ENCODE measurements at places on chromosomes 11 and 22. TPM values are rescaled to one million over a fixed set of nuclear protein-coding genes. Genes with fewer than 3 reads are reported as not detected.

DNA sequence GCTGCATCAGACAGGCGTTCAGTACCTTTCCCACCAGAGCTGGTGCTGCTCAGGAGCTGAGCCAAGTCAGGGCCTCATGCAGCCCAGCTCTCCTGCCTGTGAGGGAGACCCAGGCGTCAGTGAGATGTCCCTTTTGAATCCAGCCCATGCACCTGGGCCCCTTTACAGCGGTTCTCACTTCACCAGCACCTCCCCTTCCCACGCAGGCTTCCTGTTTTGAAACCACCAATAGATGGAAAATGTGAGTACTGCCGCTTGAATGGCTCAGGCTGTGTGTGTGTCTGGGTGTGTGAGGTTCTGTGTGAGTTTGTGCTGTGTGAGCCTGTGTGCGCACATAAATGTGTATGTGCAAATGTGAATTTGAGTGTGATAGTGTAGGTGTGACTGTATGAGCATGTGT, 88.4 kb downstream of the UBASH3B start:
- no peak for DNase-seq

The CADM1 gene
- total RNA-seq, result 21.3 TPM

- DNase-seq, result no peak
Measured at GRCh38 chr11:34916843-34917770, 689 bp downstream of the PDHX start.

GRCh38 chr11:64684357-64684756, 38.6 kb downstream of the NRXN2 start:
- no peak for DNase-seq

- DNase-seq, result no peak
Measured at GRCh38 chr11:66663741-66664296, 13.9 kb downstream of the RBM4B start.

The FGF19 gene
- total RNA-seq, result not detected

DNA sequence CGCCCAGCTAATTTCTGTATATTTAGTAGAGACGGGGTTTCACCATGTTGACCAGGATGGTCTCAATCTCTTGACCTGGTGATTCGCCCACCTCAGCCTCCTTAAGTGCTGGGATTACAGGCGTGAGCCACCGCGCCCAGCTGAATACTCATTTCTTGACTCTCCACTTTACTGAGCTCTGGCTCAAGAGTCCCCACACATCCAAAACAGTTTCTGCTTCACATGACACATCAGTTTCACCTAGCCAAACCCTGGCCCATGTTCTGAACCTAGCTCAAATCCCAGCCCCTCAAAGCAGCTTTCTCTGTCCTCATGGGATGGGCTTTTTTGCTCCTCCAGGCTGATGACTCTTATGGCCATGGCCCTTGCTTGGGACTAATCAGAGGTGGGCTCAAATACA, 9.8 kb downstream of the HYOU1 start:
- no peak for DNase-seq

DNA sequence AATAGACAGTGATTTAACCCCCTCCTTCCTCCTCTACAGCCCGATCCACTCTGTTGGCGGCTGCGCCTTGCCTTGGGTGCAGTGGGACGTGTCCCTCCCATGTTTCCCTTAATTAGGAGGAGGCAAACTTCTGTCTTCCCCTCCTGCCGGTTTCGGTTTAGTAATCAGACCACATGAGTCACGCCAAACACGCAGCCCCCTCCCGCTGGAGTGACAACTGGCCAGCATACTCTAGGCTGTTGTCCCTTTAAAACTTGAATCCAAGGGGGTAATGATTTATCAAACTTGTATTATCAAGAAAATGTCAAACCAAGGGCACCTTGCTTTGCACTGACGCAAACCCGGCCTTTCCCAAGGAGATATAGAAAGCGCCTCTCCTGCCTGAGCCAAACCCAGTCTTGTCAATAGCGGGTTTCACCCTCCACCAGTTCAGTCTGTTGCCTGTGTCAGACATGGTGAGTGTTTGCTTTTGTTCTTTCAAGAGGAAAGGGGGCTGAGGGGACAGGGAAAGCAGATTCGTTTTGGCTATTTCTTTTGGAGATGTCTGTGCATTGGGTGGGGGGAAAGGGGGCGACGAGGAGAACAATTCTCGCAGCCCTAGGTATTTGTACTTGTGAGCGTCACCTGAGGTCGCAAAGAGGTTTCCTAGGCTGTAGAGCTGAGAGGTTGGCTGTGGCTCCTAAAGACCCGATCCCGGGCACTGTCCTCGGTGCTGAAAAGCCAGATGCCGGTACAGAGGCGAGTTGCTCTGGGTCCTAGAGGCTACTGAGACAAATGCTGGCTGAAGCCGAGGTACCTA, at the start of gene SLC6A5:
Gene SLC6A5, plus strand, starts transcription at position 388 of the 799 bp plus-strand sequence. Its CDS starts 65 bp downstream, at position 453.
- no peak for DNase-seq

DNA sequence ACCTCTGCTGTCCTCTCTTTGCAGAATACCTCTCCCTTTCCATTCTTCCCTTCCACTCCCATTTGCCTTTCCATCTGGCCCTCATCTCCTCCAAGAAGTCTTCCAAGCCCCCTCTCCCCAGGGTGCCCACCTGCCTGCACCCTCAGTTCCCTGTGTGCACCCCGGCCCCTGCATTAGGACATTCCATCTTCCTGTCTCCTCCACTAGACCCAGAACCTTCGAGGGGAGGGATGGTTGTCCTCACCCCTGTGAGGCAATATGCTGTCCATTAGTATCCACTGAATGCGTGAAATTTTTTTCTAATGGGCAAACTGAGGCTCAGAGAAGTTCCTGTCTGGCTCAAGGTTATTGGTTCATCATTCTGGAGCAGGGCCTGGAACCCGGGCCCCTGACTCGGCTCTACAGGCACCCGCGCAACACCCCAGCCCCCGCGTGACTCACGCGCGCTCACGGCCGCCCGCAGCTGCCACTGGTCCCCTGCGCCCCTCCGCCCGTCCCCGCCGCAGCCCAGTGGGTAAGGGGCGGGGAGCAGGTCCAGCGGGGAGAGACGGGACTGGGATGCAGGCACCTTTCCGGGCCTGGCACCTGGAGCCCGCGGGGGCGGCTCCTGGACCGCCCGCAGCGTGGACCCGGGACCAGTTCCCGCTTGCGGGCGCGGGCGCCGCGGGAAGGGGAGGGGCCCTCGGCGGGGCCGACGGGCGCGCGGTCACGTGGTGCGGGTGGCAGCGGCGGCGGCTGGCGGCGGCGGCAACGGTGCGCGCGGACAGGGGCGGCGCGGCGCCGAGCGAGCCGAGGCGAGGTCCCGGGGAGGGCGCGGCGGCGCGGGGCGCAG, 7.0 kb downstream of the SEPTIN3 start:
- DNase-seq, result no peak

DNA sequence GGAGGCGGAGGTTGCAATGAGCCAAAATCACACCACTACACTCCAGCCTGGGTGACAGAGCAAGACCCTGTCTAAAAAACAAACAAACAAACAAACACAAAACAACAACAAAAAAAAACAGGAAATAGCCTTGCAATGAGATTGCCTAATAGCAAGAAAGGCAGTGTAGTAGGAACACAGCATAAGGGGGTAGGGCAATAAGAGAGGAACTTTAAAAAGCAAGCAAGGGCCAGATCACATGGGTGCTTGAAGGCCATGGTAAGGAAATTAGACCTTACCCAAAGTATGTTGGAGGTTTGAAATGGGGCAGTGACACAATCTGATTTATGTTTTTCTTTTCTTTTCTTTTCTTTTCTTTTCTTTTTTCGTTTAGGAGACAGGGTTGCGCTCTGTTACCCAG, 34.7 kb upstream of the NRIP3 start:
- no peak for DNase-seq

DNA sequence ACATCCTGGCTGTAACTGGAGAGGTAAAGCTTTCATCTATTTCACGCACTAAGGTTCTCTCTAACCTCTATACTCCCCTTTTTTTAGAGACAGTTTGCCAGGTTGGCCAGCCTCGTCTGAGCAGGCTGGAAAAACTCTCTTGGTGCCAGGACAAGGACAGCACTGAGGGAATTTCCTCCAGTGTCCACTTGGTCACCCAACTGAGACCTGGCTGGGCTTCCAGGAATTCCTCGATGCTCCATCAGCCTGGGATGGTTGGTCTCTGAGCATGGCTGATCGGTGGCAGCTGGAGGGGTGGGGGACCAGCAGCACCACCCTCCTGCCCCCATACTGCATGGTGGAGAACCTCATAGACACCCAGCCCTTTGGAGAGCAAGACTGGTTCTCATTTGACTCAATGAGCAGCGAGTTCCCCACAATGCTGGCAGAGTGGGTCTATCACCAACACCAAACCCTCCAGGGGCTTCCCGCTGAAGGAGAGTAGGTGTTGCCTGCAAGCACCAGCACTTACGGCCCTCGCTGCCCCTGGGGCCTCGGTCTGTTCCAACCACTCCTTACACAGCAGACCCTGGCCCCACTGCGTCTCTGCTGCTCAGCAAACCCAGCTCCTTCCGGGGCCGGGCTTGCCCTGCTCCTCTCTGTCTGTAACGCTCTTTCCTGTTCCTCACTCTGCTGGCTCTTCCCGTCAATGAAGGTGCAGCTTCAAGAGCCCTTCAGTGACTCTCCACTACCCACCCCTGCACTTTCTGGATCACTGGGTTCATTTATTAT, 122.2 kb downstream of the ST3GAL4 start:
- DNase-seq, result peak; percentile 27

The ANKRD42 gene
- total RNA-seq, result 5.3 TPM

DNA sequence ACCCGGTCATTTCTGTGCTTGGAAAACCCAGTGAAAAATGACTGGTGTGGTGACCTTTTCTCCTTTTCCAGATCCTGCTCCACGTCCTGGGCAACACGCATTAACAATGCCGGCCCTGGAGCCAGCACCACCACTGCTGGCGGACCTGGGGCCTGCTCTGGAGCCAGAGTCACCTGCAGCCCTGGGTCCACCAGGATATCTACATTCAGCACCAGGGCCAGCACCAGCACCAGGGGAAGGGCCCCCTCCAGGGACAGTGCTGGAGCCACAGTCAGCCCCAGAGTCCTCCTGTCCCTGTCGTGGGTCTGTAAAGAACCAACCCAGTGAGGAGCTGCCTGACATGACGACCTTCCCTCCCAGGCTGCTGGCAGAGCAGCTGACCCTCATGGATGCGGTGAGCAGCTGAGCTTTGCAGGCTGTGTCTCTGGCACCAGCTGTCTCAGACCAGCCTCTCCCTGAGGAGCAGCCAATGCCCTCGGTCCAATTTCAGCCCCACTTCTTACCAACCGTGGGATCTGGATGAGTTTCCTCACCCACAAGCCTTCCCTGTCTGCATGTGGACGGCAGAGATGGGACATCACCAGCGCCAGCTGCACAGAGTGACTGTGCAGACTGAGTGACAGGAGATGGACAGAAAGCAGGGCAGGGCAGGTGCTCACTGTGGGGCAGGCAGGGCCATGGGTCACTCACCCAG, 1.9 kb downstream of the RGL4 start:
- no peak for DNase-seq

GRCh38 chr22:28064920-28065319, 145.9 kb upstream of the PITPNB start:
- no peak for DNase-seq

DNA sequence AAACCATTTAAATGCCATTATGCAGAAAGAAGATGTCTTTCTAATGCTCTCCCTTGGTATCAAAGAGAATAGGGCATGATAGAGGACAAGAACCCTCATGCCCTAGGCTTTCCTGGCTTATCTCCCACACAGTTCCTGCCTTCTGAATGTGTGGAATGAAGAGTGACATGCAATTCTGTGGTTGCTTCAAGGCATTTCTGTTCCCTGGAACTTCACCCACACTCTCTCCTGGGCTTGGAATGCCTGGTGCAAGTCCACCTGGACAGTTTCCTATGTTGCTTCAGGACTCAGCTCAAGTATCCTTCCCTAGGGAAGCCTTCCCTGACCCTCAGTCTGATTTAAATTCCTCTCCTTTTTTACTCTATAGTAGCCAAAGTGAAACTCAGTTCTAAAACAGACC, 53.8 kb upstream of the DRD2 start:
- DNase-seq, result no peak

The OR6A2 gene
- 0.07 TPM for total RNA-seq

DNA sequence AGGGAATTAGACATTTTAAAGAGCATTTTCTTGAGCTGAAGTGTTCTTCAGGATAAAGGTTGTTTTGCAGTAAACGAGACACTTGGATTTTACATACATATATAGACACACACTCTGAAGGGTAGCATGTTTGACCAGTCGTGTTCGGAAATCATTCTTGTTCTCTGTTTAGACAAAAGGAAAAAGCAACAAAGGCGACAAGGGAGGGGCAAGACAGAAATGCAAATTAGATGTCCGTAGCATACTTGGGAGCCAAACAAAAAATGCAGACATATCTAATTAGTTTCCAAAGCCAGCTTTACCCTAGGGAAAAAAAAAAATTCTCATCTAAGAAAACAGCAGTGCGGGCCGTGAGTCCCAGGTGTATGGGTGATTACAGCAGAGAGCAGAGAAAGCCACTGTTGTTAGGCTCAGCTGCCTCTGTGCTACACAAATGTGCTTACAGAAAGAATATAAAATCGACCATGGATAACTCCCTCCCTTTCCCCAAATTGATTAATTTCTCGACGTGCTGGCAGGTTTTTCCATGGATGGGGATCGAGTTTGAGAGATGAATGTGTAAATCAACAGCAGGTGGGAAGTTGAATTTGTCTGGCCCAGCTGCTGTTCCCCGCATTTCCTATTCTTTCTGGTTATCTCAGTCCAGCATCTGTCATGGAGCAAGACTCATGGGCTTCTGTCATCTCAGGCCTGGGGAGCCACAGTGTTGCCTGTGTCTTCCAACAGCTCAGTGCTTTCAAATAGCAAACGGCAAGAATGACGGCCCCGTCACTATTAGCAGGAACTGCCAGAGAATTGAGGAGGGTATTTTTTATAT, 176.5 kb upstream of the TTC12 start:
- no peak for DNase-seq

The OPCML gene
- not detected for total RNA-seq

GRCh38 chr22:49480896-49481658, 346.6 kb downstream of the BRD1 start:
- no peak for DNase-seq

The ZNF280A gene
- not detected for total RNA-seq

- no peak for DNase-seq
Measured at GRCh38 chr11:49208006-49208721, at the start of gene FOLH1. Gene FOLH1, minus strand, starts transcription at chr11:49208602. Its CDS starts 193 bp downstream, at chr11:49208409.

GRCh38 chr11:65789230-65790103, 2.6 kb downstream of the OVOL1 start:
- DNase-seq, result no peak

GRCh38 chr11:128886406-128887124, 4.6 kb upstream of the KCNJ5 start:
- DNase-seq, result no peak

The ALDH3B1 gene
- total RNA-seq, result 3.9 TPM

- DNase-seq, result no peak
Measured at GRCh38 chr11:60872124-60872960, 5.0 kb downstream of the ZP1 start.
